ENCODE measurements at places on chromosomes 3 and 15. TPM values are rescaled to one million over a fixed set of nuclear protein-coding genes. Genes with fewer than 3 reads are reported as not detected.

GRCh38 chr3:16240229-16241023, 24.3 kb downstream of the DPH3 start:
- DNase-seq: no peak

- DNase-seq: no peak
These were observed 5.3 kb downstream of the EDEM1 start for GRCh38 chr3:5192571-5193365.

ASB7 gene
- total RNA-seq: 15.2 TPM

DNA sequence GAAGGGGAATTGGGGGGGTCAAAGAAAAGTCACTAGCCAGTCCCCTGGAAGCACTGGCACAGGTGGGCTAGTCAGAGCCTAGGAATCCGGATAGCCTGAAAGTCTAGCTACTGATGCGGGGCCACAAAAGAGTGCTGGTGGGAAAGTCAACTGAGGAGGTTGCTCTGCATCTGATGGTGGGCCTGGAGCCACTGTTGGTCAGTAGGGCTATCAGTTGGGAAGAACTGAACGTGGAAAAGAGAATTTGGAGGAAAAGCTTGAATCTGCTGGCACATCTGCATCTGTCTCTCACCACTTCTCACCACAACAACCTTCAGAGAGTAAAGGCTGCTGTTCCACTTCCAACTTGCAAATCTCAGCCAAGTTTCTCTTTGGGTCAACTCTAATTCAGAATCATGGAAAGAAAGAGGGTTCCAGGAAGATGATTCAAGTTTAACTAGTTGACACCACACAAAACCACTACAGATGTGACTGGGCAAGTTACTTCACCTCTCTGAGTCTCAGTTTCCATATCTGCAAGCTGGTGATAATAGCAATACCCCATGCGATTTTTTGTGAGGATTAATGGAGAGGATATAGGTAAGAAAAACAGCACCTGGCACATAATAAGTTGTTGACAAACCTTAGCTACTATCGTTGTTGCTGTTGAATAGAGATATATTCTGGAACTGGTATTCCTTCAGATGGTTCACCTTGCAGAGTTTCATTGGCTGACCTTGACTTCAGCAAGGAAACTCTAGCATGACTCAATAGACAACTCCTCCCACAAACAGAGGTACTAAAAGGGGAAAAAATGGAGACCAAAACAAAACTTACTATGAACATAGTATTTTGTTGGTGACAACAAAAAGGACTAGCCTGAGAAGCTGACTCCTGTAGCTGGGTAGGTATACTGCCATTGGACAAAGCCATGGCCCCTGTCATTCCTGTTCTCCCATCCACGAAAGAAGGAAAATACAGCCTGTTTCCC, 280.2 kb upstream of the STT3B start:
- no peak for DNase-seq

GRCh38 chr3:171192176-171192854, 165.8 kb upstream of the SLC2A2 start:
- DNase-seq: no peak

DNA sequence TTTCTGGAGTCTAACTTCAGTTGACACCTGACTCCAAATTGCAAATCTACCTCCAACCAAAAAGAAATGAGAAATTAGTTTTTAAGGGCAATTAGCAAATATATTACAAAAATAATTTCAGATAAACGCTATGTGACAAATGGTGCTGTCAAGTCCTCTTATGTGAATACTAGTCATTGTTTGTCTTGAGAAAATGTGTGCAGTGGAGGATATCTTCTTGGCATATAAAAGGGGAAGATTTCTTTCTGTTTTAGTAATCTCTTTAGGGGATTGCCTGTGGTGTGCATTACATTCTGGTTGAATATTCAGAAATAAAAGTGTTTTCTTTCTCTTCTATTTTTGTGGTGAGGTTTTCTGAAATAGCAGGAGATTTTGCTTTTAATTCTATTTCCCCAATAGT, 3.0 kb upstream of the GCSAM start:
- no peak for DNase-seq

DNA sequence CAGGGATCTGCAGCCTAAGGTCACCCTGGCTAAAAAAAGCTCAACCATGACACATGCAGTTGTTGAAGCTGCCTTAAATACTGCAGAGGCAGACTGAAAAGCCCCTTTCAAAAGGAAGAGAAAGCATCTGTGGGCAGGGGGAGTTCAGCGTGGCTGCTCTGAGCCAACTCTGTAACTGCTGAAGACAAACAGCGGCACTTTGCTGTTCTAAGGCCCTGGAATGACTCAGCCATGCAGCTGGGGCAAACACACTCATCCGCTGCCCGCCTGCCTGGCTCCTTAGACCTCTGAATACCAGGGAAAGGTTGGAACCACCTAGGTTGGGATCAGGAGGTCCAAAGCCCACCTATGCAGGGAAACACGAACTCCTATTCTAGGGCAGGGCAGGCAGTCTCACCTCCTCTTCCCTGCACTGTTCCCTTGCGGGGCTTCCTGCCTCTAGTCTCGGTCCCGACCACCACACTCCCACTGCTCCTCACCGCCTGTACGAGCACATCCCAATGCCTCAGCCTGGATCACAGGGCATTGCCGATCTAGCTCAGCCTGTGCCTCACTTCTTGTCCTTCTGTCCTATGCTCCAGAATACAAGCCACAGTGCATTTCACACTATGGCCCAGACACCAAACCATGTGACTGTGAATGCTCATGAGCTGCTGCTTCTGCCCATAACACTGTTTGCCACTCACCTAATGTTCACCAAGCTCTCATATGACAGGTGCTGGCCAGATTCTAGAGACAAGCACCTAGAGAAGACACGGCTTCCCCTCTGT, 6.6 kb upstream of the MUSTN1 start:
- DNase-seq: no peak

DNA sequence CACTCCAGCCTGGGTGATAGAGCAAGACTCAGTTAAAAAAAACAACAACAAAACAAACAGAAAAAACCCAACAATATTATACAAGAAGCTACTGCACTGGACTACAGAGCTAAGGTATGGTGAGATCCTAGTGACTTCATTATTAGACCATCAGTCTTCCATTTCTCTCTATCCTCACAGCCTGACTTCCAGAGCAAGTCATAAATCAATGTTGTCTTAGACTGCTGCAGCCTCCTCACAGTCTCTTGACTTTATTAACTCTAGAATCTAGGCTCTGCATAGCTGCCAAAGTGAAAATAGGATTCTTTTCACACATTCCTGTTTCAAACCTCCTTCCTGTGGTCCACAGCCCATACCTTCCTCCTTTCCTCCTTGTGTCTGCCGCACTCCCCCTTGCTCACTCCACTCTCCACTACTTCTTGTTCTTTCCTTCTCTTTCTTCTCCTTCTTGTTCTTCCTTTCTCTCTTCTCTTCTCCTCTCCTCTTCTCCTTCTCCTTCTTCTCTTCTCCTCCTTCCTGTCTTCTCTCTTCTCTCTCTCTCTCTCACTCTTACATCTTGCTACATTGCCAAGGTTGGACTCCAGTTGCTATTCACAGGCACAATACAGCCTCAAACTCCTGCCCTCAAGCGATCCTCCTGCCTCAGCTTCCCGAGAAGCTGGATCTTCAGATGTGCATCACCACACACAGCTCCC, 49.4 kb downstream of the CCR4 start:
- DNase-seq: no peak

GRCh38 chr15:62835351-62835750, 207.2 kb upstream of the TPM1 start:
- no peak for DNase-seq

DNA sequence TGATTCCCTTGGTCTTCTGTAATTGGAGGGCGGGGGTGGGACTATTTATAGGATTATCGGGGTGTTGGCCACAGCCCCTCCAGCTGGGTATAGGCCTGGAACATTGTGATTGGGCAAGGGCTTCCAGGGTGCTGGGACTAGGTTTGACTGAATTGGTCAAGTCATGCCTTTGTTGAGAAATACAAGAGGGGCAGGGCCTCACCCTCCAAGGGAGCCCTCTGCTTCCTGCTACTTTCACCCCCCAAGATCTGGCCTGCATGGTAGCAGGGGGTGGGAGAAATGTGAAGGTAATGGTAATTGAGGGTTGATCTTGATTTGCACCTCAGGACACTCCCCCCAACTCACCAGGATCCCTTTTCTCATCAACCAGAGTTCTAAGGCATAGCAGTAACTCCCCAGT, 25.2 kb downstream of the TRIM71 start:
- DNase-seq: no peak

DNA sequence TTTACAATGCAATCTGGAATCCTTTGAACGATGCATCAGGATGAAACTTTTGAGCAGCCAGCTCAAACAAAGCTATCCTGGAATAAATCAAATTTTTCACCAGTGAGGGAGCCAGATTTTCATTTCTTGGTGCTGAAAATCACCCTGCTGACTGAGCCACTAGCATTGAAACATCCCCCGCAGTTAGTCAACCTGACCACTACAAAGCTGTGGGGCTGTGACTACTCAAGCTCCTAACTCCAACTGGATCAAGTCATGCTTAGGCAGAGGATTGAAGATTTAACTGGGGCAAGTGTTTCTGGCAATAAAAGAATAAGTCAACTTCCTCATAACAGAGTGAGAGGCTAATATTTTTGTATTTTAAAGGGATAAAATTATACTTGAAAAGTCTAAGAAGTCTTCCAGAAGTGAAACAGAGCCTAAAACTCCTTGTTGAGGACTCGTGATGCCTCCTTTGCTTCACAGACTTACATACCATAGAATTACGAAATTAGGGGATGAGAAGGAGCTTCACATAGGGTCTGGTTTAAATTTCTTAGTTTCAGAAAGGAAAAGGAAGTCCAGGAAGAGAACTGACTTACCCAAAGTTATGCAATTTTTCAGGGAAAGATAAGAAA, 177.8 kb downstream of the SERPINI1 start:
- DNase-seq: no peak

C3orf18 gene
- total RNA-seq: 15.8 TPM

UACA gene
- 43.5 TPM for total RNA-seq

- DNase-seq: peak; percentile 39
These were observed 68.9 kb downstream of the SIDT1 start for GRCh38 chr3:113601240-113601639.

DNA sequence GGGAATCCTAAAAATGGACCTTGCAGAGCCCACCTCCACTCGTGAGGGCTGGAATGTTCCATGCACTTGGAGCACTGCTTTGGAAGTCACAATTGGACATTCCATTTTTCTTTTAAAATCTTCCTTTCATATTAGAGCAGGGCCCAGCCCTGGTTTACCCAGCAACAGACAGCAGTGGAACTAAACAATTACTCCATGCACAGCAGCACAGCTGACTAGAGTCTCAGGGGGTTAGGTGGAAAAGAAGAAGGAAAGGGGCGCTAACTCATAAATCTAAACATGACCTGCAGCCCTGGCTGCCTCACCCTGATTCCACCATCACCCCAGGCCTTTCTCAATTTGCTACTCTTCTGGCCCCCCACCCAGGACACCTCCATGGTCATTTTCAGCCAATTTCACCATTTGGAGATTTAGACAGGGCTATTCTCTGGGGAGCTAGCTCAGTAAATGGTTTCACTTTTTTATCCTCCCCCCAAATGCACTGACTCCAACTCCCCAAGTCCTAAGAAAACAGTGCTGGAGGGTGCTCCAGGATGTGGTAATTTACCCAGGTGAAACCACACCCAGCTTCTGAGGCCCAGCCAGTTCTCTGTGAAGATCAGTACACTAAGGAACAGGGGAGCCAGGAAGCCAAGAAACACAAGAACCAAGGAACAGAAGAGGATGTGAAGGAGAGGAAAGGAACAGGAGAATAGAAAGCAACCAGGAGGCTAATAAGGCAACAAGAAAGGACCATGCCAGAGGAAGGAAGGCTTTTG, 1.6 kb upstream of the LRRC31 start:
- no peak for DNase-seq

ZIC1 gene
- 662 TPM for total RNA-seq

DNA sequence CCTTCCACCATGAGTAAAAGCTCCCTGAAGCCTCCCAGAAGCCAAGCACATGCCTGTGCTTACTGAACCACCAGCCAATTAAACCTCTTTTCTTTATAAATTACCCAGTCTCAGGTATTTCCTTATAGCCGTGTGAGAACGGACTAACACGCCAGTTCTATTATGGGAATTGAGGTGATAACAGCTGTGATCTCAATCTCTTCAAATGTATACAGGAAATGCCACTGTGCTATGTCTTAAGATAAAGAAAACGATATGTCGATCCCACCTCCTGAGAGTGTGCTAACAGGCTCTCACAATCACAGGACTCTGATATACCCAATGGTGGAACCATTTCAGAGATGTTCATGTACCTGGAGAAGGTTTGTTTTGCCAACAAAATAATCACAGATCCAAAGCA, 26.2 kb downstream of the CHSY1 start:
- DNase-seq: no peak

GRCh38 chr15:78065973-78066946, 11.3 kb downstream of the TBC1D2B start:
- DNase-seq: no peak

DNA sequence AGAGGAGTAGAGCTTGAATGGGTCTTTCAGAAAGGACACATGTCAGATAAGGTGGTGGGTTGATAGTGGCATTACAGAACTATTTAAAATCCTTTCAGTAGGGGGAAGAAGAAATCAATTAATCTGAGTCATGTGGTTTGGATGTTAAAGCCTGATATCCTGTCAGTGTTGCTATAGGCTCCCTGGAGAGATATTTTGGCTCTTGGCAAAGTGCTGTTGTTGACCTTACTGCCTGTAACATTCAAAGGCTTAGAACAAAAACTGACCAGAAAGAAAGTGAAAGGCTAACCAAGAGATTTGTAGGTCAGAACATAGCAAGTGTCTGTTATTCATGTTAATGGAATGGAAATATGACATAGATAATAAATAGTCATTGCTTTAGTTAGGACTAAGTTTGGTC, 552.9 kb downstream of the DIPK2A start:
- DNase-seq: no peak

NMD3 gene
- 74.4 TPM for total RNA-seq

- no peak for DNase-seq
These were observed 390.6 kb upstream of the WNT5A start for GRCh38 chr3:55877703-55878102.

DNA sequence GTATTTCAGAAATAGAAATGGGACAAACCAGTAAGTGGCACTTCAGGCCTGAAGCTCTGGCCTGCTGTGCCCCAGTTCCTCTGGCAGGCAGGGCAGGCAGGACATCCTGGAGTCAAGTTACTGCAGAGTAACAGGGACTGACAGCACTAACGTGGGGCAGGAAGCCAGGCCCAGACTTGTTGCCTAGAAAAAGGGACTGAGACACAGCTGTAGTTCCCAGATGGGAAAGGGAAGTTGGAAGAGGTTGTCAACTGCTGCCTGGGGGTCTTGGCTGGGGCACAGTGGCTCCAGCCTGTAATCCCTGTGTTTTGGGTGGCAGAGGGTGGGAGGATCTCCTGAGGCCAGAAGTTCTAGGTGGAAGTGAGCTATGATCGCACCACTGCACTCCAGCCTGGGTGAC, 171.9 kb downstream of the FMN1 start:
- peak; percentile 1 for DNase-seq

PLSCR5 gene
- not detected for total RNA-seq

SAXO2 gene
- 13.8 TPM for total RNA-seq

KNG1 gene
- not detected for total RNA-seq

DISP2 gene
- 30.9 TPM for total RNA-seq

All from cerebellum (tissue), 4 donors.